Daoy (cell line): ENCODE measurements at places on chromosomes 1 and 21. TPM values are rescaled to one million over a fixed set of nuclear protein-coding genes. Genes with fewer than 3 reads are reported as not detected.

GRCh38 chr21:16085421-16085820, 355.6 kb downstream of the USP25 start:
- DNase-seq: peak; percentile 13

GRCh38 chr21:46109313-46110221, 11.7 kb downstream of the COL6A2 start:
- DNase-seq: no peak

DNA sequence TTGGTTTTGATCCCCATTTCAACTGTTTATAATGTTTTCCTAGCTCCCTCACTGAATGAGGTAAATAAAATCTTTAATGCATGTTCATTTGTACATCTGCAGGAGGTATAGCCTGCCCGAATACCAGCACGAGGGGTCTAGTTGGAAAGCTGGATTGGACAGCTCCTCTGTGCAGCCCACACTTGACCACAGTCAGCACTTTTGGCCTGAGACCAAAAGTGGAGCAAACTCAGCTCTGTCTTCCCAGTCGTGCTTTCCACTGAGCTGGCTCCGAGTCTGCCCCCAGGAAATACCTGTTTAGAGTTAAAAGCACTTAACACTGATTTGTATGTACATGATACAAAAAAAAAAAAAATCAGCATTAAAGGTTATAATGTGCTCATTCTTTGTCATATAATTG, 224.4 kb downstream of the DSCAM start:
- peak; percentile 43 for DNase-seq

DNA sequence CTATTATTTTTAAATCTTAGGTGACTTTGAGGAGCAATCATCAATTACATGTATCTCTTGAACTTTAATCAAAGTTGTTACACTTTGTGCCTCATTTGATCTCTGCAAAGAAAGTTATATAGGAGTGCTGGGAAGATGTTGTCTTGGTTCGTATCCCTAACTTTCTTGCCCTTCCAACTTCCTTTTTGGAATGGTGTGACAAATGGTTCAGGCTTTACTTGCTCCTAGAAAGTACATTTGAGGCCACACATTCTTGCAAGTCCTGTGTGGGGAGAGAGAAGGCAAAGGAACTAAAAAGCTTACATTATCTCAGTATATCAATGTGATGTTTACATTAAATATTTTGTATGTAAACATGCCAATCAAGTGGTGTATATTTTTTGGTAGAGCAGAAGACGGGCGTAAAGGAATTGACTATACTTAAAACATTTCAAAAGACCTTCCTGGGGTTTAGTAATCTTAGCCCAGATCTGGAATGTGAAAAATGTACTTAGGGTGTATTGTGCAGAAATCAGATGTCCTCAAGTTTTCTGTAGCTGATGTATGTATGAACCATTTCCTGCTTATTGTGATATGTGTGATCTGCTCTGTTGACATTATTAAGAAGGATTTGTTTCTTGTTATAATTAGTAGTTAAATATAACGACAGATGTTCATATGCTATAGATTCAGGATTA, 59.2 kb downstream of the USP25 start:
- no peak for DNase-seq

- no peak for DNase-seq
Measured at GRCh38 chr1:229339520-229339919, 3.3 kb downstream of the CCSAP start.

- DNase-seq: peak; percentile 56
Measured at GRCh38 chr1:248924696-248925532, 18.9 kb downstream of the PGBD2 start.

- DNase-seq: peak; percentile 61
Measured at GRCh38 chr1:91217911-91218310, 186.7 kb downstream of the HFM1 start.

GRCh38 chr1:32349211-32349708, 13.0 kb downstream of the FAM229A start:
- DNase-seq: peak; percentile 42

DNA sequence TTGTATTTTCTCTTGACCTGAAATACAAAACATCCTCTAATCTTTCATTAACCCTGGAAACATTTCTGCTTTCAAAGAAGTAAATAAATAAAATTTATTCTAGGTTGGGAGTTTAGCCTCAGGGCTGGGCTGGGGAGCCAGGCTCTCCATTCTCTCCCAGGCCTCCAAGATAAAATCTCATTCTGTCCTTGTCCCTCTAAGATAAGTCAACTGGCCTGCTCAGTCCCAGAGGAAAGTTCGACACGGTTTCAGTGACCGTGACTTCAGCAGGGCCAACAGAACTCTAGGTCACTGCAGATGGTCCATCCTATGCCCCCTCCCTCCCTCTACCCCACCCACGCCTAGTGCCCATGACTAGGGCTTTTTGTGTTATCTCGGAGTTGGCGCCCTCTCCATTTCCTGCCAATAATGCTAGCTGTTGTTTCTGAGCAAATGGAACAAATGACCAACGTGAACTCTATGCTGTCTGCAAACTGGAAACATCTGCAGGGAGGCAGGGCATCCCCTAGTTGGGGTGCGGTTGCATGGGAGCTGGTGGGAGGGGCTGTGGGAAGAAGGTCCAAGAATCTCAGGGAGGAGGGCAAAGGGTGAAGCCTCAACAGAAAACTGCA, 10.1 kb upstream of the ADORA3 start:
- DNase-seq: no peak

- DNase-seq: no peak
Measured at GRCh38 chr1:203686091-203686632, 59.5 kb downstream of the ATP2B4 start.

DNA sequence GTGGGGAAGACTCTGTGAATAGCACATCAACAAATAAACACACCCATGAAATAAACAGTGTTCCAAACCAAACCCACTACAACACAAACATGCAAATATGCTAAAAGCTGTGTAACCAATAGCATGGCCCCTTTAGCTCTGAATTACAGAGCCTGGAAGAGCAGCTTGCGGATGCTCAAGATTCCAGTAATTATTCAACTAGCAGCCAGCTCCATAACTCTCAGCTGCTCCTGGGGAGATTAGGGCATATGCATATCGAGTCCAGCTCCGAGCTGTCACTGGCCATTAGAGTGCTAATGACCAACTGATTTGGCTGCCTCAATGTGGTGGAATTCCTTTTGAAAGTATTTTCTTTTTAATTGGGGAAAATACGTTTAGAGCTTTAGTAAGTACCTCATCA, 207.1 kb downstream of the HHAT start:
- no peak for DNase-seq

- no peak for DNase-seq
Measured at GRCh38 chr1:21034725-21035628, 141.7 kb downstream of the EIF4G3 start.

DNA sequence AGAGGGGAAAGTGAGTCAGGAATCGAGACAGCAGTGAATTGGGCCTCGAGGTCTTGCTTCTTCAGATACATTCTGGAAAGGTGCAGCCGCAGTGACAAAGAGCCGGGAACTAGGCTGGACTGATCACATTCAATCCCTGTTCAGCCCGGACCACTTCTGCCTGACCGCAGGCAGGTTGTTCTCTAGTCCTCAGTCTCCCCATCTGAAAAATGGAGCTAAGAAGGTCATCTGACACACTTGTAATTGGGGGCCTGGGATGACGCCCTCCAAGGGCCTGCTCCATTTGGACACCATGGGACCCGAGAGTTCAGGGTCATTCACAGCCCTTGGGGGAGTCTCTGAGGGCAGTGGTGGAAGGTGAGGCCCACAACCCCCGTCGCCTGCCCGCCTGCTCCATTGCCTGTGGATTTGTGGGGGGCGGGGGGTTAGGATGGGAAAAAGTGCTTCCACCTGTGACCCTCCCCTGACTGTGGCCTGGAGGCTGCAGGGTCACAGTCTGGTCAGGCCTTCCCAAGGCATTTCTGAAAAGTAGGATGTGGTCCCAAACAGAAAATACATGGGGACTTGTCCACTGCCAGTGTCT, 87.9 kb upstream of the CSF3R start:
- no peak for DNase-seq

DNA sequence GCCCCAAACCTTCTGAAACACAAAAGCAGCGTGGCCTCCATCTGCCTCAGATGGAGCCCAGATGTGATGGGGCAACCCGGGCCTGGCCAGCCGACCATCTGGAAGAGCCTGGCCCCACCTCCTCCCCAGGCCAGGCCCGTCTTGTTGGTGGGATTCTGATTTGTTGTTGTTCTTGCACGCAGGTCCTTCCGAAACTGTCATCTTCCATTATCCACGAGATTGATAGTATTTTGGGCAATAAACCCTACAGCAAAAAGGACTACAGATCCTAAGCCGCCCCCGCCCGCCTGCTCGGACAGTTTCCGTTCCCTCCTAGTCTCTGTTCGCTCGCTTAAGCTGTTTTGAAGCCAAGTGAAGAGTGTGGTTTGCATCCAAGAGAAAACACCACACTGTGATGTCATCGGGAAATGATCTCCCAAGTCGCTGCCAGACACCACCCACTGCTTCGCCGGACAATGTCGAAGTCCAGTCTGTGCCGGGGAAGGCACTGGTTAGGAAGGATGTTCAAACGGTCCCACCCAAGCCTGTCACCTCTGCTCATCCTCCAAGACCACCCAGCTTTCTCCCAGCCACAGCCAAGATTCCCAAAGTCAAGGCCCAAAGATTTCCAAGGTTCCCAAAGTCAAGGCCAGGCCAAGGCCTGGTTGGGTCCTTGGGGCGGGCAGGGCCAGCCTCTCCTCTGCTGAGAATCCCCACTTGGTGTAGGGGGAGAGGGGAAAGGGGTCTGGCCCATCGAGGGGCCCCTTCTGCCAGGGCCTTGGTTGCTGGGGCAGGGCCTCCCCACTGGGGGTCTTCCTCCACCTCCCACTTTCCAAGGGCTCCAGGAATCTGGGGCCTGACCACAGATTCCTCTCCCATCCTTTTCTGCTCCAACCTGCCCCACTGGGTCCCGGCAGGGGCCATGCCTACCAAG, 52.9 kb downstream of the KCNAB2 start:
- peak; percentile 55 for DNase-seq

GRCh38 chr1:53210954-53211353, 9.5 kb downstream of the CZIB start:
- DNase-seq: no peak

Gene GBP6
- total RNA-seq: 0.11 TPM in 1 of 2 replicates, not detected in the other

Gene C1orf74
- 3.4 and 3.5 TPM in 2 replicates for total RNA-seq

Gene RAP1GAP
- total RNA-seq: 0.39 and 0.80 TPM in 2 replicates

Gene UMODL1
- 0.24 and 0.80 TPM in 2 replicates for total RNA-seq

Gene ZNF593OS
- total RNA-seq: not detected in 2 replicates

Gene OR10J1
- not detected in 2 replicates for total RNA-seq

Gene TAS1R1
- not detected in 2 replicates for total RNA-seq

Gene KRTAP19-3
- not detected in 2 replicates for total RNA-seq
